Jurkat, Clone E6-1 (cell line): ENCODE measurements at places on chromosomes 16 and 17.

DNA sequence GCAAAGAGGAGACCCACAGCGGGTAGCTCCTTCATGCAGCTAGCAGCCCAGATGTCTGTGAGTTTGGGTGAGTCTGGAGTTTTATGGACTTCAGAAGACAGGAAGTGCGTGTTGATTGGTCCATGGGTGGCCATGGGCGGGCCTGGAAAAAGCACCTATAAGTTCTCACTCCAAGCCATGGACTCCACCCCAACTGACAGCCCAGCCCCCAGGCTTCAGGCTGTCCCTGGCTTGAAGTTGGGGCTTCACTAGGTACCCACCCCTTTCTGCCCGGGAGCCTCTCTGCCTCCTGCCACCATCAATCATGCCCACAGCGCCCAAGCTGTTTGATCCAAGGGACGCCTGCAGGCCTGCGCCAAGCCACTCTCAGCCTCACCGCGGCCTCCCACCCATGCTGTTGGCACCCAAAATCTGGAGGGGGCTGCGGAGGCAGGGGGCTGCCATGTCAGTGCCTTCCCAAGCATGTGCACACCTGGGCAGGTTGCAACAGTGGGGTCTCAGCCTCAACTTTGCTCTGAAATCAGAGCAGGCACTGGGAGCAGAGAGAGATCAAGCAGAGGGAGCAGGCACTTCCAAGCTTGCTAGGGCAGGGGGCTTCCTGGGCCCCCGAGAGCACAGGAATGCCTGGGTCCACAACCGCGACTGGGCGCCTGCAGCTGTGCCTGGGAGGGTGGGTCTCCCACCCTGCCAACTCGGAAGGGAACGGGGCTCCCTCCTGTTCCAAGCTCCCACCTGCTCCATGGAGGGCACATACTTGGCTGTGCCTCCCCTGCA is 1503.7 kb downstream of the CDH11 start:
- DNase-seq = peak; percentile 4

DNA sequence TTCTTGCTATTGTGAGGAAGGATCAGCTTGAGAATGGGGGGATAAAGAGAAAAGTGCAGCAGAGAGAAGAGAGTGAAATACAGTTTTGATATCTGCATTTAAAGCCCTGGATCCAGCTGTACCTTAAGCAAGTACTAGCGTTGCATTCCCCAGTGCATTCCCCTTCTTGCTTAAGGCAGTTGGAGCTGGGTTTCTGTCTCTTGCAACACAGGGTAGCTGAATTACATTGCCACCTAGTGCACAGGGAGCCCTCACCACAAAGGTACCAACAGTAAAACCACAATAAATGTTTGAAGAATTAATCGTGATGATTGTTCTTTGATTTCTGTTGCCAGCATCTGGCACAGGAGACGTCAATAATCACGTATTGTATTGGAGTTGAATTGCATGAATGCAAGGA is 588.7 kb downstream of the RBFOX1 start:
- peak; percentile 29 for DNase-seq

DNA sequence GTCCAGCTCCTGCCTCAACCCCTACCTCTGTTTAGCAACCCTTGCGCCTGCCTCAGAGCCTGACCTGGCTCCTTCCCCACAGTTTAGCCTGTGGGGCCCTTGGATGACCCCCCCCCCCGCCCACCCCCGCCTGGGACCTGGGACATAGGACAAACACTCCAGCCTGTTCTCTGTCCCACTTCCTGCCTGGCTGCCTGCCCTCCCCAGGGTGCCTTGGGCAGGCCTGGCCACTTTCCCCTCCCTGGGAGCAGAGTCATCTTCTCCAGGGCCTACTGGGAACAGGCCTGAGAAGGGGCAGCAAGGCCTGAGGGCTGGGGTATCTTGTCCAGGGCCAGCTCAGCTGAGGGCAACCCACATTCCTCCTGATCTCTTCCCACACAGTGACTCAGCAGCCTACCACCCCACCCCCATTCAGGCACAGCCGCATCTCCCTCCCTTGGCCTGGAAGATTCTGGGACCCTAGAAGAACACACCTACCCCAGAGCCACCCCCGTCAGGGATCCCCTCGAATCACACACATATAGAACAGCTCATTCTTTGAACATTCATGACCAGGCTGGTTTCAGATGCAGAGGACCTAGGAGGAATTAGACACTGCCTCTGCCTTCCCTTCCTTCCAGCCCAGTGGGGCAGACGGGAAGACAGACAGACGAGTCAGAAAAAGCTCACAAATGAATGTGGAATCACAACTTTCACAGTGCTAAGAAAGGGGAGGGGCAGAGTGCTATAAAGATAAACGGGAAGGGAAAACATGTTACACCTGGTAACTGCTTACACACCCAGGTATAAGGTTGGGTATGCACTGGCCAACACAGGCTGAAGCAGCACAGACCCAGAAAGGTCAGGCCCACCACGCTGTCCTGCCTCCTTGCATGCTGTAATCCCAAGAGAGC is 6.0 kb downstream of the FHOD1 start:
- DNase-seq = no peak

- DNase-seq = no peak
Measured at GRCh38 chr16:76800196-76800595, 390.8 kb upstream of the MON1B start.

- DNase-seq = no peak
Measured at GRCh38 chr16:10517868-10518267, 62.5 kb downstream of the EMP2 start.

DNA sequence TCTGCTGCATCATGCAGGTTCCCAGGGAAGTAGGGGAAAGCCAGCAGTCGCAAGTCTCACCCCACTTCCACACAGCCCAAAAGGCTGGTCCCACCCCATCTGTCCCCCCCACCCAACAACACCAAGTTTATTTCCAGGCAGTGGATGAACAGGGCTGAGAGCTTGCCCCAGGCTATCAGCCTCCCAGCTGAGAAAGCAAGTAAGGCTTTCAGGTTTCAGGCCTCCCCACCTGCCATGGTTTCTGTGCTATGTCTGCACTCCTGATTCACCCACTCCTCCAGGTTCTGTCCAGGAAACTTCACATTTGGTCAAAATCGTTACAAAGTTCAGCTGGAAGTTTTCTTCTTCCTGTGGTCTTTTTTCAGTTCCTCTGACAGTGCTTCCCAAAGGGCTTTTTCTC is 97.5 kb upstream of the HS3ST3A1 start:
- DNase-seq = no peak

DNA sequence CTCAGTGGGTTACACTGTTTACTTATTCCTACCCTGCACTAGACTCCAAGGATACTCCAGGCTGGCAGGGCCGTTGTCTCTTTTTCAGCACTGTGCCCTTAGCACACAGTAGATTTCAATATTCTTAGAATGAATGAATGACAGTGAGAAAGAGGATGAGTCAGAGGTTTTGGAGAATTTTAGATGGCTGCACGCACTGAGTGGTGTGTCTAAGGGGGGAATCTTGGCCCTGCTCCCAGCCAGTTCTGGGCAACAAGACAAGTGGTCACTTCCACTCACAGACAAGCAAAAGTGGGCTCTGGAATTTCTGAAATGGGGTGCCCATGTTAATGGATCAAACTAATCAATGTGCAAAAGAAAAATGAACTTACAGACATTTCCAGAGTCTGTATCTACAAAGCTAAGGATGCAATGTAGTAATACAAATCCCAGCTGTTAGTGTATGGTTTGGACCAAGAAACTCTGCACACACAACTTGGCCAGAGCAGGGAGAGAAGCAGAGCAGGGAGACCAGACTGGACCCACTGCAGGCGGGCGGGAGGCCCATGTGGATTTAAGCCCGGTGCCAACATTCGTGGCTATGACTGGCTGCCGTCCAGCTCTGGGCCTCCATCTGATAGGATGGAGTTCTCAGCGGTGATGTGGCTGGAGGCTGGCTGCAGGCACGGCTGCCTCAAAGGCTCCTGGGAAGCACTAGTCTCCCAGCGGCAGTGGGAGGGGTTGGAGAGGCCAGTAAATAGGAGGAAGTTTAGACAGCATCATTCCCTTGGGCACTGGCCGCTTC is 95.6 kb upstream of the CDYL2 start:
- no peak for DNase-seq

GRCh38 chr17:4941319-4941610 is 1.2 kb downstream of the RNF167 start:
- DNase-seq = no peak

- no peak for DNase-seq
Measured at GRCh38 chr17:6471531-6472465, 27.5 kb downstream of the PIMREG start.

DNA sequence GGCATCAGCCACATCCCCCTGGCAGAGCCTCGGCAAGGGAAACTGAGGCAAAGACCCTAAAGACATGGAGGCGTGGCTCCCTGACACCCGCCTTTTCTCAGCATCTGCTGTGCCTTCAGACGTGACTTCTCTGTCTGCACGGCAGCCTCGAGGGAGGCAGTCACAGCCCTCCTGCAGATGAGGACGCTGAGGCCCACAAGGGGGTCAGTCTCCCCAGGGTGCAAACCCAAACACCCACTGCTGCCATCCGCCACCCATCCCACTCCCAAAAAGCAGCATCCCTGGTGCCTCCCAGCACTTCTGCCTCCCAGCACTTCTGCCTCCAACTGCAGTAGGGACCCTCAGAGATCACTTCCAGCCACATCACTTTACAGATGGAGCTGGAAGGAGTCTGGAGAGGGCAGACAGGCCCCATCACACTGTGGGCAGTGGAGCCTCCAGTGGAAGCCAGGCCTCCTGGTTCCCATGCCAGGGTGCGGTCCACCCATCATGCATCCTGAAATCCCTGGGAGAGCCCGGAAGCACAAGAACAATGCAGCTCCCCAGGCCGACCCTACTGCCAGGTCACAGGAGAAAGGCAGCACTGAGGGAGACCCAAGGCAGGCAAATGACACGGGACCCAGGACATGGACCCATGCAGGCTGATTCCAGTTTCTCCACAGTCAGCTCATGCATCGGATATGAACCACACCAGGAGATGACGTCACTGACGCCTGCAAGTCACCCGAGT is 23.8 kb downstream of the KDM8 start:
- DNase-seq = no peak

GRCh38 chr16:66925322-66925840 is at the start of gene RRAD:
RRAD (minus strand) TSS chr16:66925535; CDS start chr16:66925179, 356 bp downstream.
- DNase-seq = no peak

- no peak for DNase-seq
Measured at GRCh38 chr17:82887255-82888164, 47.7 kb upstream of the ZNF750 start.

- DNase-seq = no peak
Measured at GRCh38 chr17:17696085-17696484, 14.8 kb downstream of the RAI1 start.

DNA sequence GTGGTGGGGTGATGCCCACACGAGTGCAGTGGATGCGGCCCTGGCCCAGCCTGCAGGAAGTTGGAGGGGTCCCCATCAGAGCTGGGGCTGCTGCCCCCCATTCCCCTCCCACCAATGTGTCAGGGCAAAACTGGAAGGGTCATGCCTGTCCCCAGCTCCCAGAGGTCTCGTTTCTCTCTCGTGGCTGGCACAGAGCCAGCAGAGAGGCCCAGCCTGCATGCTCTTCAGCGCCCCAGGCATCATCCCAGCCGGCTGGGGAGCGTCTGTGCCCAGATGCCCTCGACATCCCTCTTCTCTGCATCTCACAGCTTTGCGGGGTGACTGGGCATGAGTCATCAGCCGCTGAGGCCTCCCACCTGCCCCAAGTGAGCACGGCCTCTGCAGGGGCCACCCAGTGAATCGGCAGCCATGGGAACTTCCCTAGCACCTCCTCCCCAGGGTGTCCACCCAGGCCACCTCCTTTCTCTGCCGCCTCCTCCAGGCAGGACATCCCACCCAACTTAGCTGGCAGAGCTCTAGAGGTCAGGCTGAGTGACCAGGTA is 9.8 kb upstream of the CSNK1D start:
- DNase-seq = no peak

DNA sequence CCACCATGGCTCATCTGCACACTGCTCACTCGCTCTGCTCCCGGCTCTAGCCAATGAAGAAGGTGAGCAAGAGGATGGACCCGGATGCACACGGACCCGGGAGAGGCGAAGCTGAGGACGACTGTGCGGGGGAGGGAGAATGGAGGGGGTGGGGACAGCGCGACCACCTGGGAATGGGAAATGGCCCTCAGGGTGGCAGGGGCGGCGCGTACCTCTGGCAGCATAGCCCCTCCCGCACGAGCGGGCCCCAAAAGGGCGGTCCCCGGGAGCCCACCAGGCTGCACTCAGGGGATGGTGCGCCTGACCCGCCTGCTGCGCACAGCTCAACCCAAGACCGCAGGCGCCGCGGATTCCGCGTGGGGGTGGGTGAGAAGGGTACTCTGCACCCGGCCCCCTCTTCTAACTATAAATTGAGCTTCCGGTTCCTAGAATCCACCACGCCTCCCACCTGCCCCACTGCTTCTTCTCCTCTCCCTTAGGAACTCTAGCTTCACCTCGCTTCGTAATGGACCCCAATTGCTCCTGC is 6.1 kb downstream of the MT1H start:
- no peak for DNase-seq

DNA sequence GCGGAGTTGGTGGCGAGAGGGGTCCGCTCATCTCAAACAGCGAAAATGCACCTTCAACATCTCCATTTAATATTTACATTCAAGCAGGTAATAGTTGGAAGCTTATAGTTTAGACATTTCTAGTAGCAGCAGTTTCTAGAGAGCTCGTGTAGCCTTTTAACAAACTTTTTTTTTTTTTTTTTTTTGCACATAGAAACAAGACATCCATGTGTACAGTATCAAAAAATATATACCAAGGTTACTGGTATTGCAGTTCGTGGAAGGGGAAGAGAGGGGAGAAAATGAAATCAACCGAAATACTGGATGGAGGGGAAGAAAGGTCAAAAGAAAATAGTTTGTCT is 6.2 kb downstream of the CBX4 start:
- no peak for DNase-seq

DNA sequence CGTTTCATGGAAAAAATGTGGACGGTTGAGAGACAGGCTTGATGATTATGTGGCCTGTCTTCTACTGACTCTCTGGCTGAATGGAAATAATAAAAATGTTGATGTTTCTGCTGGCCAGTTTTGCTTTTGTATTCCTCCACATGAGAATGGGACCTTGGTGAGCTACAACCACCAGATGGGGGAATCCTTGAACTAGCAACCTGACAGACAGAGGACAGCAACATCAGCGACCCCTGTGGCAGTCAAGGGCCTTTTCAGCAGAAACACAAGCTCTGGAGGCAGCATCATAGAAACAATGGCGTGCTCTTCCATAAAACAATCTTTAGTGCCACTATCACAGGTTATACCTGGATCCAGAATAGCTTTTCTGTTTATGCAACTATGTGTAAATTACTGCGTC is 84.0 kb upstream of the ATP2A3 start:
- no peak for DNase-seq

- DNase-seq = no peak
Measured at GRCh38 chr17:58330538-58330996, 2.0 kb upstream of the TSPOAP1 start.

DNA sequence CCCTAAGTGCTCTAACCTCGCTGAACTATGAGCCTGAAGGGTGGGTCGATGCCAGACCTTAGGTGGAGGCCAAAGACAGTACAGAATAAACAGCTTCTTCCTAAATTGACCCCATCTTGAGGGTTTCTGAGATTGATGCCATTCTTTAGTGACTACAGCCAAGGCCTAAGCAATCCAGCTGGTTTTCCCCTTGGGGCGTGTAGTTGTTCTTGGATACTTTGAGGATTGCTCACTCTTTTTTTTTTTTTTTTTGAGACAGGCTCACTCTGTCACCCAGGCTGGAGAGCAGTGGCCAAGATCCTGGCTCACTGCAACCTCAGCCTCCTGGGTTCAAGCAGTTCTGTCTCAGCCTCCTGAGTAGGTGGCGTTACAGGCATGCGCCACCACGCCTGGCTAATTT is 2.0 kb downstream of the OVCA2 start:
- DNase-seq = no peak

- no peak for DNase-seq
Measured at GRCh38 chr17:7114875-7115614, 423 bp upstream of the ASGR2 start.
